ENCODE measurements at places on chromosomes 1 and 21.

DNA sequence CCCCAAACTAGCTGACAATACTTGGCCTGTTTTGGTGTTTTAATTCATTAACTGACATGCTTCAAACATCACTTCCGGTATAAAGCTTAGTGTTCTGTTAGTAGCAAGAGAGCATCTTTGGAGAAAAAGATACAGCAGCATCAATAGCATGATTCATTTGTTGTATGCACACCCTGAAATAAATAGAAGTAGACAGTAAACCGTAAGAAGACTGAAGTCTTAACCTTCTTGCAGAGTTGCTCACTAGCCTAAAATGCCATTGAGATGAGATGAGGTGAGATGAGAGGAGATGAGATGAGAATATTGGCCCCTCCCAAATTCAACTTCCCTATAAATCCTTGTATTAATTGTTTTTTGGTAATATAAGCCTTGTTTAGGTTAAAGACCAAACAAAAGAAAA lies 108.8 kb downstream of the TNFSF18 start:
- DNase-seq = no peak

DNA sequence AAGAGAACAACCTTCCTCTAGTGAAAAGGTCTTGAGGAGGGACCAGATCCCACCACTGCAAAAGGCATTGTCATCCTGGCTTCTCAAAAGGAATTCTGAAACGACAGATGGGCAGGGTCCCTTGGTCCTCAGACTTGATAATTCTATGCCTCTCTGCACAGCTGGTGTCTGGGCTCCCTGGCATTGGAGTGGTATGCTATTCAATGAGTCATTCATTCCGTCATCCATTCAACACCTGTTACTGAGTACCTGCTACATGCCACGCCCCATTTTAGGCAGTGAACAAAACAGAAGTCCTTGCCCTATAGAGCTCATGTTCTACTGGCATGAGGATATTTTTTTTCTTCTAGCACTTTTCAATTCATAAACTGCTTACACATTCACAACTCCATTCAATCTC lies 45.8 kb upstream of the HMGB4 start:
- no peak for DNase-seq

GRCh38 chr1:206875752-206876377 lies 10.4 kb downstream of the IL20 start:
- no peak for DNase-seq

- DNase-seq = no peak
These were observed 43.5 kb upstream of the DNAJC6 start for GRCh38 chr1:65265651-65266351.

DNA sequence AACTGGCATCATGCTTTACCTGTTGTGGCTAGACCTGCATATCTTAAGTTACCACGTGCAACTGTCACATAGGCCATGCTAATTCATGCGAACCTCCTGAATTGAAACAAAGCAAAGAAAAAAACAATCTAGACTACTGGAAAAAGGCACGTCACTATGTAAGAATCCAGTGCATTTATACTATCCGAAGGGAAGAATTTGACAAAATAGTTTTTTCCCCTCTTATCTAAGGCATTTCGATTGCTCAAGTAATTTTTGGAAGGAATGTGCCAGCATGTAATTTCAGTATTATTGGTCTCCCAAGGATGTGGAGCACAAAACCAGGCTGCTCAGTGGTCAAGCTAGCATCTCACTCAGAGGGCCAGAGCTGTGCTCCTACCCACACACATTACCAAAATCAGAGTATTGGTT lies 31.5 kb upstream of the C1orf198 start:
- DNase-seq = no peak

DNA sequence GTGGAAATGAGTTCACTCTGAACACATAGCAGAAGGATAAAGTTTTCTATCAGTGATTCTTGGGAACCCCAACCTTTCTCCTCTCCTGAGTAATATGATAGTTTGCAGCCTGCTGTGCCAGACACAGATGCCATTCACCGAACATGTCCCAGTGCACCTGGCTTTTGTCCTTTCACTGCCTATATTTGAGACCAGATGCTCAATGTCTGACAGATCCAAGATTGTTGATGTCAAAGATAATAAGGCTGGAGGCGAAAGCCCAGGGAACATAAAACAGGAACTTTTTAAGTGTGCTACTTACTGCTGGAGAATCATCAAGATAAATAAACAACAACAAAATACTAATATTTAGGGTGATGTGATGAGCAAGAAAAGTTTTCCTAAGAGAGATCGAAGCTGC lies 139.3 kb downstream of the TIAM1 start:
- no peak for DNase-seq

GRCh38 chr1:153663211-153663610 lies 4.7 kb downstream of the SNAPIN start:
- DNase-seq = no peak

DNA sequence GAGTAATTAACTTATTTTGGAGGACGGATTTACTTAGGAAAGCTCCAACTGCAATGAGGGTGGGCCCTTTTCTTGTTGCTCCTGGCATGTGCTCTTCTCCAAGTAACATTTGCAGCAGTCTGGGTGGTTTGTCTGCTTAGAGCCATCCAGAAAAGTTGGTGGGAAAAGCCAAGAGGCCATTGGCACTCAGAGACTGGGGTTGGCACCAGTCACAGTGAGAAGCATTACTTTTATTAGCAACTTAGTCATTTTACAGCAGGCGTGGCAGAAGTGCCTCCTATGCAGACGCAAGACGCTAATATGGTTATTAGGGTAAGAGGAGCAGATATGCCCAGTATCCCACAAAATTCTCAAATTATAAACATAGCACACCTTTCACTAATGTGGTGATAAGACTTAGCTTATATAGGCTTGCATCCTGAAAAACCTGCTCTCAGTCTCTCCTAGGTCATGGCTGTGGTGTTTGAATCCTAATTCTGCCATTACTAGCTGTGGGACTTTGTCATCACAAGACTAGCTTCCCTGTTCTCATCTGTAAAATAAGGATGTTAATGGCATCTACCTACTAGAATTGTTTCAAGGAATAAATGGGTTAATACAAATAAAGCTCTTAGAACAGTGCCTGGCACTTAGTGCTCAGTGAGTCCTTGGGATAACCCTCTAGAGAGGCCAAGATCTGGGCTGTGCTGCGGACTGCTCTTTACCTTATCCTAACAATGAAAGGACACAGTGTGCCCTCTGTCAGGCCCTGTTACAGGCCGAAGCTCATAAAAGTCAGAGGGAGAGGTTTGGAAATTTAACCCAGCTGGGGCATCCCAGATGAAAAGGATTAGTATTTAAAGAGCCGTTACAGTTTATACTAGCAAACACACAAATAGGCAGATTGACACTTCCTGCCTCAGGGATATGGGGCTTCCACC lies 154.6 kb downstream of the ROR1 start:
- no peak for DNase-seq

- no peak for DNase-seq
These were observed 43.2 kb downstream of the ZYG11B start for GRCh38 chr1:52769346-52770033.

GRCh38 chr21:26077521-26077920 lies 93.0 kb downstream of the APP start:
- DNase-seq = no peak

- no peak for DNase-seq
These were observed 26.6 kb downstream of the UBE4B start for GRCh38 chr1:10059342-10059718.

DNA sequence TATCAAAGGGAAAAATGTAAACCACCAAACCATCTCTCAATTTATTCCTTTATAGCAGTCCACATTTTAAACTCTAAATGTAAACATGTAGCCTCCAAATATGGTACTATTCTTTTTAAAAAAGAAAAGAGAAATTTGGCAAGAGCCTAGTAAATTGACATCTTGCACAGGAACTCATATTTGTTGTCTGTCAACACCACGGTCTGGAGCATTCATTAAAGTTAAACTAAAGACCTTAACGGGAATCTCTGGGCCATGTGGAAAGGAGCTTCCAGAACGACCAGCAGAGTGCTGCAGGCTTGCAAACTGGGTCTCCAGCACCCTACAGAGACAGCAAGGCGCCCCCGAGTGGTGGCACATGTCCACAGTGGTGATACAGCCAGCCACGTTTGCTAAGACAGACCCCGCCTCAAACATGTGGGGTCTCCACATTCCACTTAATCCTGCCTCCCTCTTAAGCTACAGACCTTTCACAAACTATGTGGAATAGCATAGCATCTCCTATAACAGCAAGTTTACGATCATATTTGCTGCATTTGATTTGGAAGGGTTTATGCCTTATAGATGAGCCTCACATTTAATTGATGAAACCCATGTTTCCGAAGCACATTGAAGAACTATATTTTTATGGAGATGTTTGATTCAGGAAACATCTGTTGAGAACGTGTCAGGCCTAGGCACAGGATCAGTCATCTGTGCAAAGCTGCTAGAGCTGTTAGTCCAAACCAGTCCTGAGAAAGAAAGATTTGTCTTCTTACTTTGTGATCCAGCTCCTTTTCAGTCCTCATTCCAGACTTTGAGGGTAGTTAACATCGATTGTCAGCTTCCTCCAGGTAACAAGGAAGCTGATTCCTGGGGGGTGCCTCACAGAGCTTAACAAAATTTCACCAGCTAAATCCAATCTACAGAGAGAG lies 96.4 kb upstream of the BACE2 start:
- DNase-seq = peak; percentile 39

Data from fibroblast of skin of left quadriceps (primary cell).